GM19239 (cell line): ENCODE measurements at places on chromosomes 16 and 17.
A peak's percentile ranks its signal among the peaks of the same experiment; 100 is the strongest.

- no peak for DNase-seq
Observed at GRCh38 chr17:7523033-7523432, 25.8 kb upstream of the TNFSF12 start.

DNA sequence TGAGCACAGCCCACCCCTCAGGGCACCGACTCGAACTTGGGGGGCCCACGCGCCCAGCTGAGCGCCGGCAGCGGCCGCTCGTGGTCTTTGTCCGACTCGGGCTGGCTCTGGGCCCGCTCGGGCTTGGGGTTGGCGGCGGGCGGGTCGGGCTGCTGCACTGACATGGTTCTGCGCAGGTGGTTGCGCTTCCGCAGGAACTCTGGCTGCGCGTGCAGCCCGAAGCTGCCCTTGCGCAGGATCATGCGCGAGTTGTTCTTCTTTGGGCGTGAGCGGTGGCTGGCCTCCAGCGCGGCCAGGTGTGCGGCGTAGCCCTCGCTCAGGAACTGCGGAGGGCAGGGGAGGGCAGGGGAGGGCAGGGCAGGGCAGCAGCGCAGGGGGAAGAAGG is 11.1 kb downstream of the PIMREG start:
- peak; percentile 61 for DNase-seq

- no peak for DNase-seq
Observed at GRCh38 chr17:32696426-32696825, 180.5 kb downstream of the MYO1D start.

DNA sequence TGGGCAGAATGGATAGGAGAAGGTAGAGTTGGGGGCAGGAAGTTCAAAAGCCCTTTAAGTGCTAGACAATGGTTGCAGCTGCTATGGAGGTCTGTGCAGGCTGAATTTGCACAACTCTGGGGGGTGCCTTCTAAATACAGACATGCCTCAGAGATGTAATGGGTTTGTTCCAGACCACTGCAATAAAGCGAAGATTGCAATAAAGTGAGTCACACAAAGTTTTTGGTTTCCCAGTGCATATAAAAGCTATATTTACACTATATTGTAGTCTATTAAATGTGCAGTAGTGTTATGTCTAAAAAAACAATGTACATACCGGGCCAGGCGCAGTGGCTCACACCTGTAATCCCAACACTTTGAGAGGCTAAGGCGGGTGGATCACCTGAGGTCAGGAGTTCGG is 60.5 kb upstream of the MYOCD start:
- no peak for DNase-seq

DNA sequence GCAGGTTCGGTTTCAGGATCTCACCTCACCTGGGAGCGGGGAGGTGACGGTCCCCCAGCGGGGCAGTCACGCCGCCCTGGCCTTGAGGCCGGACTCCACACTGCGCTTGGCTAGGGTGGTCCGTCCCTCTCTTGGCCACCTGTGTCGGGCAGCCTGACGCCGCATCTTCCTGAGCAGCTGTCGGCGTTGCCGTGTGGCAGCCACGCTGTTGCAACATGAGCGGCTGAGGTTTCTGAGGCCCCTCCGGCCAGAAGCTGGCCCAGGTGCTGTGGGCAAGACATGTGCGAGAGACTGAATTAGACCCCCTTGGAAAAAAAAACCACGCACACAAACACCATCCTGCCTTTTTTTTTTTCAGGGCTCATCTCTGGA is 49.2 kb downstream of the IRF8 start:
- no peak for DNase-seq

DNA sequence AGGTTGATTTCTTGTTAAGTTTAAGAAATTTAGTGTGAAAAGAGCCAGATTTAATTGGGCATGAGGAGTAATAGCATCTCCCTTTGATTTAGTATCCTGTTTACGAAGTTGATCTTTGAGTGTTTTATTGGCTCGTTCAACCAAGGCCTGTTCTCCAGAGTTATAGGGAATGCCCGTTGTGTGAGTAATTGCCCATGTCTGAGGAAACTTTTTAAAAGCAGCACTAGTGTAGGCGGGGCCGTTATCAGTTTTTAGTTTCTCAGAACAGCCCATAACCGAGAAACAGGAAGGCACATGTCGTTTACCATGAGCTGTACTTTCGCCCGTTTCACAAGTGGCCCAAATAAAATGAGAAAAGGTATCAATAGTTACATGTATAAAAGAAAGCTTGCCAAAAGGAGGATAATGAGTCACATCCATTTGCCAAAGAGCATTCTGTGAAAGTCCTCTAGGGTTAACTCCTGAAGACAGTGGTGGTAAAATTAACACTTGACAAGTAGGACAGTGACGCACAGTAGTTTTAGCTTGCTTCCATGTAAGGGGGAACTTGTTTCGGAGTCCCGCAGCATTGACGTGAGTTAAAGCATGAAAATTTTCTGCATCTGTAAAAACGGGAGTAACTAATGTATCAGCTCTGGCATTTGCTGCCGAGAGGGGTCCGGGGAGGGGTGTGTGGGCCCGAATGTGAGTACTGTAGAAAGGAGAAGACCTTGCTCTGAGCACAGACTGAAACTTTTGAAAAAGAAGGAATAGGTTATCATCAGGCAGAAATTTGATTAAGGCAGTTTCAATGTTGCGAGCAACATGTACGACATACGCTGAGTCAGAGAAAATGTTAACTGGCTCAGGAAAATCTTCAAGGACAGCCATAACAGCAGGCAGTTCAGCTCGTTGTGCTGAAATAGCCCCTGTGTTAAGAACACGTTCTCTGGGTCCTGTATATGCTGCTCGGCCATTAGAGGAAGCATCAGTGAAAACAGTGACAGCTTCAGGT is 18.5 kb upstream of the KCTD5 start:
- no peak for DNase-seq

GRCh38 chr17:64503821-64504768 is 2.0 kb downstream of the DDX5 start:
- DNase-seq, result no peak

GRCh38 chr17:82314012-82314726 is 3.2 kb downstream of the CD7 start:
- no peak for DNase-seq

DNA sequence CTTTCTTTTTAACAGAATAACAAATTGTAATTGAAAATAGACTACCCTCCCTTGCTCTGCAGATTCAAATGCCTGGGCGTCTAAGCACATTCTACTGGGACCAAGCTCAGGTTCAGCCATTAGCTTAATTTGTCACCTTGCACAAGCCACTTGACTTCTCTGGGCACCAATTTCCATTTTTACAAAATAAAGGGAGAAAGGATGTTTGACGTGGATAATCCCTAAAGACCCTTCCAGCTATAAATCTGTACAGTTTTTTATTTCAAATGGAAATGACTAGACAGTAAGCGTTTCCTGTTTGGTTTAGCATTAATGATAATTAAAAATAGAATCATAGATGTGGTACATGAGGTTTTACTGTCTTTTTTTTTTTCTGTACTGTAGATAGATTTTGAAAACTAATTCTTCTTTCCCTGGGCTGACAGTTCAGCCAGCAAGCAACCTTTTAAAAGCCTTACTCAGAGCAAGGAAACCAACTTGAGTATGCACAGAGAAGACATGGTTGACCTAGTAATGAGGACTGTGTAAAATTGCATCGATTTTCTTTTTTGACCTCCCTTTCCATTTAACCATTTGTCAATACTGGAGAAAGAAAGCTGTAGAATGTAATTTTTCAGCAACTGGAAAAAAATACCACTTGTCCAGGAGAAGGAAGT is 1329.5 kb upstream of the CDH8 start:
- DNase-seq, result no peak

DNA sequence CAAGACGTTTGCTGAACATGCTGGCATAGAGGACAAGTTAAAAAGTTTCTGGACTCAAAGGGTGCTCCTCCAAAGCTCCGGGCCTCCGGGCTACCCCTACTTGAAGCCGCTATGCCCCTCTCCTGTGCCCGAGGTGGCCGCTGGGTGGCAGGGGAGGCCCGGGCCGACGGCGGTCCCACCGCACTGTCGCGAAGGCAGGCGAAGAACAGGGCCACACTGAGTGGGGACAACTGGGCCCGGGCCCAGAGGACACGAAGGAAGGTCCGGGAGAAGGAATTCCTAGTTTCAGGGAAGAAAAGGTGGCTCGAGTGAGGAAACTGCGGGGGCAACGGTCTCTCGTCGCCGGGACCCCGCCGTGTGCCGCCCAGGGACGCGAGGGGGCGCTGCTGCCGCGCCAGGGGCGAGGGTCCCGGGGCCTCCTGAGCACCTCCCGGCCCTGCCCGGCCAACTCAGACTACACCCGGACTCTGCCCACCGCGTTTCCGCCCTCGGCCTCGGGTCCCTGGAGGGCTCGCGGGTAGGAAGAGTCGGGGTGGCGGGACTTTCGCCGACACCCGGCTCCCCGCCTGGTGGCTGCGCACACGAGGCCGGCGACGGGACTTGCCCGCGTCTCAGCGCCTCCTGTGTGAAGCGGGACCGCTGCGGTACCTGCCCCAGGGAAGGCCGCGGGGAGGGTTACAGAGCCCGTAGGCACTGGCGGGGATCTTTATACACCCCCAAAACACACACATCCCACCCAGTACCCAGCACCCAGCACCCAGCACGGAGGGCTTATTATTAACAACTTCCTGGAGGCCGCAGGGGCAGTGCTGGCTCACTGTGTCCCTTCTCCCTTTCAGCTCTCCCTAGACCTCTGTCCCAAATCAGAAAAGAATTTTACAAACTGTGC is 772 bp upstream of the CHCT1 start:
- DNase-seq, result peak; percentile 80

DNA sequence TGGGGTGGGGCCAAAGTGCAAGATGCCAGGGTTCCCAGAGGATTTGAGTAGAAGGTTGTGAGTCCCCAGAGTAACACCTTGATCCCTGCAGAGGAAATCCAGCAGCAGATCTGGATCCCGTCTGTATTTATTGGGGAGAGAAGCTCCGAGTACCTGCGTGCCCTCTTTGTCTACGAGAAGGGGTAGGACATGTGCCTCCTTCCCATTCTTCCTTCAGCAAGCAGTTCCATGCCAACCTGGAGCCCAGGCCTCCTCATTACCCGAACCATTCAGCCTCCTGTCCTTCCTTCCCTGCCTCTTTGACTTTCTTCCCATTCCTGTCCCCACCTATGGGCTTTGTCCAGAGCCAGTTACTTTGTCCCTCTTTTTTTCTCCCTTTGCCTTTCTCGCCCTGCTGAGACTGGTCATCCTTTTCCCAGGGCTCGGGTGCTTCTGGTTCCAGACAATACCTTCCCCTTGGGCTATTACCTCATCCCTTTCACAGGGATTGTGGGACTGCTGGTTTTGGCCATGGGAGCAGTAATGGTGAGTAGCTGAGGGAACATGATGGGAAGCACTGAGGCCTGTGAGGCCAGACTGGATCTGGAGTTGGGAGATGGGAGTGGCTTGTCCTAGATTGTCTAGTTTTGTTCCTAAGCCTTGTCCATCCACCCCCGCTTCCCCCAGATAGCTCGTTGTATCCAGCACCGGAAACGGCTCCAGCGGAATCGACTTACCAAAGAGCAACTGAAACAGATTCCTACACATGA is 2.9 kb downstream of the RNF167 start:
- DNase-seq, result no peak

DNA sequence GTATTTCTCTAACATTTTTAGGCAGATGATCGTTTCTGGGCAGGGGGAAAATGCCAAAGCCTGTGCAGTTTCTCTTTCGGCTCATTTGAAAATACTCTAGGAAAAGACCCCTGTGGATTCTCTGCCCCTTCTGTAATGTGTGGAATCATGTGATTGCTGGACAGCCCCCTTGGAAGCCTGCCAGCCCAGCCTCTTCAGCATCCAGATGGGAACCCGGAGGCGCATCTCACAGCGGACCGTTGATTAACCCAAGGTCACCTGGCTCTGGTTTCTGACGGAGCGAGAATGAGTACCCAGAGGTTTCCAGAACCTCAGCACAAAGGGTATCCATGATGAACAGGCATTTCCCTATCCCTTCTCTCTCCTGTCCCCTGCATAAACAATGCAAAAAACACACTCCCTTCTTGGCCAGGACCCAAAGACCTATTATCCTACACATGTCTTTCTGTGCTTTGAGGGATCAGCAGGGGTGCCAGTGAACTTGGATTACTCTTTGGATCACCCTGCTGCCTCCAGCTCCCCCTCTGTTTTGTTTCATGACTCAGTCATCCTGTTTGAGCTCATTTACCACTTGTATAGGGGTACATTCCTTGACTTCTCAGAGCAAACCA is 957.1 kb upstream of the RBFOX1 start:
- DNase-seq, result no peak

DNA sequence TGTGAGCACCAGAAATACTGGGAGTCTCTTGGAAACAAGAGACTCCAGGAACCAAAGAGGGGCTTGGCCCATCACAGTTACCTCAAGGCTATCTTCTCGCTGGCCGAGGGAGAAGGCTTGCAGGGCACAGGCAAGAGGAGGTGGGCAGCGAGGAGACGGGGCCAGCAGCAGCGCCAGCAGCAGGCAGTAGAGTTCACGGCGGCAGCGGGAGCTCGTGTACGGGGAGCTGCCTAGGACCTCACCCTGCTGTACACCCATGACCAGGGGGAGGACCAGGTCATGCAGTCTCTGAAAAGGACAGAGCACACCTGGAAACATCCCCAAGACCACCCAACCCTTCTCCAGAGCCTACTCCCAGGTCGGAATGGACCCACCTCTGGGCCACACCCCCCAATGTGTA is 30.8 kb downstream of the PELP1 start:
- DNase-seq, result no peak

GRCh38 chr17:81529437-81529803 is 1.2 kb downstream of the FSCN2 start:
- DNase-seq, result no peak
